ENCODE measurements at places on chromosomes 11 and 22. TPM values are rescaled to one million over a fixed set of nuclear protein-coding genes. Genes with fewer than 3 reads are reported as not detected.

Gene GGT1
- 21.1 TPM for total RNA-seq

GRCh38 chr11:61004180-61004611, 32.7 kb downstream of the CD6 start:
- peak; percentile 47 for DNase-seq
- no peaks in the 10 kb centered on the region for H3K27me3 ChIP-seq
- peaks cover 83% of the 10 kb centered on the region for H3K4me1 ChIP-seq
- no peaks in the 10 kb centered on the region for H3K36me3 ChIP-seq

DNA sequence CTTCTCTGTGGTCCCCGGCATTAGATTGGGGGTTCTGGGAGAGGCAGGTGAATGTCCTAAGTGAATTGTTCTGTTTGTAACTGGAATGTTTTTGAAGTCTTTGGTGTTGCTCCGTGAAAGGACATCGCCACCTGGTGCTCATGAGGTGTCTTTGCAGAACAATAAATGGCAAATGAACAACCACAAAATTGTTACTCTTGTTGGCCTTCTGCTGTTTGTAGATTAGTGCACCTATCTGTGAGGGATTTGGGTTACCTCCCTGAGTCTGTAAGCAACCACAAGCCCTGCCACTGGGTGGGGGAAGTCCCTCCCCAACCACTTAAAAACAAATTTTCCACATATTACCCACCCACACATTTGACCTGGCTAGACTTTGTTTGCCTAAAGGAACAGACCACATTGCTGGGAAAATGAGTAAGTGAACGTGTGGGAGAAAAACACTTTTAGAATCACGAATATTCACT, 4.7 kb downstream of the MPEG1 start:
- peaks cover 23% of the 10 kb centered on the region for H3K4me1 ChIP-seq
- H3K36me3 ChIP-seq = no peaks in the 10 kb centered on the region
- H3K27me3 ChIP-seq = no peaks in the 10 kb centered on the region
- H3K27ac ChIP-seq = peak overlapping the region; percentile 24
- peak; percentile 35 for DNase-seq

GRCh38 chr11:74057249-74058151, 48.6 kb upstream of the UCP3 start:
- DNase-seq = no peak
- H3K27ac ChIP-seq = no peak overlapping the region

Measured in naive thymus-derived CD8-positive, alpha-beta T cell (primary cell).